T-cell (primary cell): ENCODE measurements at places on chromosomes 16 and 17.

DNA sequence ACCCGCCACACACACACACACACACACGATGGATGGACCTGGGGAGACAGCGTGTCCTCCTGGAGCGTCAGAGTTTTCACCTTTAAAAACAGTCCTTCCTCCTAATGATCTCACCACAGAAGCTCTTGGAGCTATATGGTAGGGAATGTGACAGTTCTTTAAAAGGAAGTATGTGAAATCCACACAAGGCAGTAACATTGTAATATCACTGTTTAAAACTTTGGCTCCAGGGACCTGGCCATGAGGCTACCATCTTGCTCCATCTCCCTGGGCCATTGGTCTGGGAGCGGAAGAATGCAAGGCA, 302.4 kb downstream of the SOX9 start:
- no peak for DNase-seq

GRCh38 chr16:12871784-12872183, 29.6 kb upstream of the SHISA9 start:
- no peak for DNase-seq

GRCh38 chr16:27779641-27780164, 229.8 kb downstream of the KATNIP start:
- DNase-seq = no peak

GRCh38 chr16:56121156-56121500, 70.2 kb upstream of the GNAO1 start:
- DNase-seq = no peak

GRCh38 chr17:71830866-71831265, 290.0 kb upstream of the SOX9 start:
- no peak for DNase-seq
